Fibroblast of the aortic adventitia (primary cell): ENCODE measurements at places on chromosomes 11 and 22.

GRCh38 chr11:33553486-33553885, 147.1 kb downstream of the C11orf91 start:
- DNase-seq = no peak

- peak; percentile 40 for DNase-seq
Observed at GRCh38 chr22:37425800-37426705, 1.2 kb downstream of the ELFN2 start.

DNA sequence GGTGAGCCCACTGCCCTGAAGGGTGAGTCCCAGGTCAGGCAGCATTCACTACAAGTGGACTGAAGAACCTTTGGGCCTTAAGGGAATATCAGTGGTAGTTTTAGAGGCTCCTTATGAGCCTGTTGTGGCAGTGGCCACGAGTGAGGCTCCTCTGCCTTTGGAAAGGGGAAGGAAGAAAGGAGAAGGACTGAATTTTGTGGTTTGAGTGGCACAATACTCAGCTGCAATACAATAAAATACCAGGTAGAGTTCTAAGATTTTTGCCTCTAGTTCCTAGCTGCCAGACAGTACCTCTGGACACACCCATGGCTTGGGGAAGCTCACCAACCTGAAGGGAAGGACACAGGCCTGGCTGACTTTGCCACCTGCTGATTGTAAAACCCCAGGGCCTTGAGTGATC, 260.9 kb downstream of the DYNC2H1 start:
- DNase-seq = no peak

DNA sequence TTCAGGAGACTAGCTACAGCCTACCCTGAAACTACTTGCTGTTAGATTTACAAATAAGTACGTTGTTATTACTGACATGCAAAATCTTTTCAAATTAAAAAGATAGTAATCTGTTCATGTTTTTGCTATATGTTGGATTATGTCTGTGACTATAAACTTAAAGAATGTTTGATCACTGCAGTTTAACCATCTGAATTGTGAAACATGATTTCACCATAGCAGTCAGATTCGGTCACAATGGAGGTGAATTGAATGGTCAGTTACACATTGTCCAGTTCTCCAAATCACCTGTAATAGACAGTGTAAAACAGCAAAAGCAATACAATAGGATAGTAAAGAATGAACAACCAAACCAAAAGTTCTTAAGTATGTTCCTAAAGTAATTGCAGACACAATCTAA, 43.3 kb downstream of the CCDC83 start:
- no peak for DNase-seq

DNA sequence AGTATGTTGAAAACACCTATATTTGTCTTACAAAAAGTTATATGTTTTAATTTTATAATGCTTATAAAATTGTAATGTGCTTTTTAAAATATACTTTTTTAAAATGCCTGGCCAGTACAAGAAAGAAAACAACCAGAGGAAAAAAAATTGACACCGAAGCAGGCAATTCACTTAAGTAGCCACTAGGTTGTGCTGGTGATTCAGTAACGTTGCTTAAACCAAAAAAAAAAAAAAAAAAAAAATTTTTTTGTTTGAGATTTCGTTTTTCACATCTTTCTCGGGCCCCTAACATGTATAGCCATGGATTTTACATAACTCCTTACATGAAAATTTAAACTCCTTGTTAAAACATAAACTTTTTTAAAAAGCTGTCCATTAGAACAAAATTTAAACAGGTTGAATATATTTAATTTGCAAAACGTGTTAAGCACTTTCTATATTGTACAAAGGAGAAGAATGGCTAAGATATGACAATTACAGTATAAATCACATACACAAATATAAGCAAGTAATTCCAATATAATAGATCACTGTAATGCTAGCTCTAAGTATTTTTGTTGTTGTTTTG, 9.2 kb downstream of the OR8B4 start:
- DNase-seq = peak; percentile 80

- DNase-seq = peak; percentile 88
Observed at GRCh38 chr11:63945477-63946163, 6.8 kb downstream of the NAA40 start.

GRCh38 chr11:122895563-122895962, 13.0 kb downstream of the JHY start:
- DNase-seq = no peak

DNA sequence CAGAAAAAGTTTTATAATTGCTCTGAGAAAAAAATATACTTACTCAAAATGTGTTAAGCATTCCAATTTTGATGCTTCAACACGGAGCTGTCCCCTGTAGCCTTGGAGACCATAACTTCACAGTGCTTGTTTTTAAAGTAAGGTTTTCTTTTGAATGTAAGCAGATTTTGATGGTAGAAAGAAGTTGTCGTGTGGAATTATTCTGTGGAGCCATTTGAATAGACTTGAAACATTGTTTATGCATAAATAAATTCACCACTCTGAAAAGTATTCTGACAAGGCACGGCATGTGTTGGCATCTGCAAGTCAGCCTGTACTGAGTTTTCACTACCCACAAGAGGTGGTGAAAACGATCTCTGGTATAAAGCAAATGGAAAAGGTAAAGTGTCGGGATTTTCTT, 115.5 kb downstream of the UVRAG start:
- DNase-seq = no peak

DNA sequence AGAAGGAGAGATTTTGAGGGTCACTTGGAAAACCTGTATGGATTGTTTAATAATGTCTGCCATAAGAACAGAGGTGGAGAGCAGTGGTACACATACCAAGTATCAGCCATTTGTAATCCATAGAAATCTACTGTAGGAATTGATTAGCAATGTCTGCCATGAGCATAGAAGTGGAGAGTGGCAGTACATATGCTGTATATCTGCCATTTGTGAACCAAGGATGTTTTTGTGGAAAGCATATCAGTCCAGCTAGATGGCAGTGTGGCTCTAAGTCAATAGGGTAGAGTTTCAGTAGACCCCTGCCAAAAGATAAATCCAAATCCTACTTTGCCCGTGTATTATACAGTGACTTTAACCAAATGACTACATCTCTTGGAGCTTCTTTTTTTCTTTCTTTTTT, 82.9 kb upstream of the SEZ6L start:
- no peak for DNase-seq

DNA sequence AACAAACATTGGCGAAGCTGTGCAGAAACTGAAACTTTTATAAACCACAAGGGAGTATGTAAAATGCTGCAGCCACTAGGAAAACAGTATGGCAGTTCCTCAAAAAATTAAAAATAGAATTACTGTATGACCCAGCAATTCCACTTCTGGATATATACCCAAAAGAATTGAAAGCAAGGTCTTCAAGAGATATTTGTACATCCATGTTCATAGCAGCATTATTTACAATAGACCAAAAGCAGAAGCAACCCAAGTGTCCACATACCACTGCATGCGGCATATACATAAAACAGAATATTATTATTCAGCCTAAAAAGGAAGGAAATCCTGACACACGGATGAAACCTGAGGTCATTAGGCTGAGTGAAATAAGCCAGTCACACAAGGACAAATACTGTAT, 85.8 kb downstream of the RELT start:
- DNase-seq = no peak

GRCh38 chr22:47724030-47724429, 961.6 kb downstream of the TBC1D22A start:
- no peak for DNase-seq
